Effector memory CD8-positive, alpha-beta T cell (primary cell): ENCODE measurements at places on chromosomes 1 and 21.
A peak's percentile ranks its signal among the peaks of the same experiment; 100 is the strongest.

DNA sequence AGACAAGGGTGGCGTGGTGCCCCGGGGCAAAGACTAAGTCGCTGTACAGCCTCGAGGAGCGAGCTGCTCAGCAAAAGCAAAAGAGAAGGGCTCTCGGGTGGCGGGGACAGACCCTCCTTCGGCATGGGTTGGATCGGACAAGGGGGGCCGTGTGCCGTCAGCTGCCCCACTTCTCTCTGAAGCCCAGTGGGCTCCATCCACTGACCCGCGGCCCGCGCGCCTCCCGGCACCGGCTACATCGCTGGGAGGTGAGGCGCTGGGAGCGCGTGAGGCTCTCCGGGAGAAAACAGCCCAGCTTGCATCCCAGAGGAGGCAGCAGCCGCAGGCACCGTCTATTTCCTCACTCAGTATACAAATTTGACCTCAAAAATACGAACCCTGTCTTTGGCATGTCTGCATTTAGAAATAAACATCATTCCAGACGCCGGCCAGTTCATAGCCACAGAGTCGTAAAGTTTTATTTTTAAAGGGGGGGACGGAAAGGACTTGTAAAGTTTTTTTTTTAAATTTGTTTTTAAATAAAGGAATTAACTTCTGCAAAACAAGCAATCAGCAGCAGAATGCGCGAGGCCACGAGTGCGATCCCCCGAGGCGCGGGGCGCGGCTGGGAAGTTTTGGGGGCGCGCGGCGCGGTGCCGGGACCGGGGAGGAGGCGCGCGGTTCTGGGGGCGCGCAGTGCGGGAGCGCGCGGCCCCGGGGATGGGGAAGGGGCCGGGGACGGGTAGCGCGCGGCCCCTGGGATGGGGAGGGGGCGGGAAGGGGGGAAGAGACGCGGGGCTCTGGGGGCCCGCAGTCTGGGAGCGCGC, 689 bp upstream of the GPR137B start:
- peak; percentile 29 for DNase-seq

GRCh38 chr1:85568660-85569059, 11.9 kb upstream of the CCN1 start:
- DNase-seq: no peak

GRCh38 chr21:38511662-38512243, 13.5 kb upstream of the ERG start:
- no peak for DNase-seq

DNA sequence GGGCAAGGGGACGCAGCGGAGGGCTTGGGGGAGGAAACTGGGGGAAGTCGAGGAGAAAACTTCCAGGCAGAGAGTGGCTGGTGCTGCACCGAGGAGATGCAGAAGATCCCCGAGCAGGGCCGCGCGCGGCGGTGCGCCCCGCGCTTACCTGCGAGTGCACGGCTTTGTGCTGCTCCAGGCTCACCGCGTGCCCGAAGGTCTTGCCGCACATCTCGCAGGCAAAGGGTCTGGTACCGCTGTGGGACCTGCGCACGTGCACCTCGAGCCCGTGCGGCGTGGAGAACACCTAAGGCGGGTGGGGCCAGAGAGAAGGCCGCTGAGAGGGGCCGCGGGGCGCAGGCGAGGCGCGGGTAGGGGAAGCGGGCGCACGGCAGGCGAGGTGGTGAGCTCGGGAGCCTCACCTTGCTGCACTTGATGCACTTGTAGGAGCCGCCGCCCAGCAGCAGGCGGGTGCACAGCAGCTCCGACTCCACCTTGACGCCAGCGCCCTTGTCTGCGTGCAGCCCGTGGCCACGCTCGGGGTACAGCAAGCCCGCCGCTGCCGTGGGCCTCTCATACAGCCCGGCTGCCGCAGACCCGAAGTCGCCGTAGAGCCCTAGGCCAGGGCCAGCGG, 6.4 kb downstream of the GFI1 start:
- DNase-seq: no peak

DNA sequence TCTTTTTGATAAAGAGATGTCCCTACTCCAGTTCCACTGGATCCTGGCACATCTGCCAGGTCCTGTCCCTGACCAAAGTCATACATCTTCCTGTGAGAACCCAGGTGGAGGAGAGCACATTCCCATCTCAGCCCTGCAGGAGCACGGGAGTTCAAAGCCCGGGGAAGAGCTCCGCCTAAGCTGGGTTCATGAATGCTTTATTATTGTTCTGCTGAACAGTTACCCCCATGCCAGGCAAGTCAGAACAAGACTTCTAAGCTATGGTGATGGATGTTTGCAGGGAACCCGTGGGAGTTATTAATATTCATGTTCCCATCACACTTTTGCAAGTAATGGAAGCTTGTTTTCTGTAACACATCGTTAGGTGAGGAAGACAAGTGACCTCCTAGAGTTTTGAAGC, 62.9 kb downstream of the SEC16B start:
- no peak for DNase-seq

GRCh38 chr21:32312976-32313375, 14.3 kb downstream of the MRAP start:
- DNase-seq: no peak

- DNase-seq: no peak
These were observed 282.6 kb downstream of the BARHL2 start for GRCh38 chr1:90434460-90434859.

GRCh38 chr21:22961258-22961657, 1963.0 kb downstream of the NCAM2 start:
- DNase-seq: no peak

GRCh38 chr1:201535046-201535918, 3.6 kb upstream of the NAV1 start:
- no peak for DNase-seq

GRCh38 chr1:1359664-1360468, 1.5 kb upstream of the MXRA8 start:
- no peak for DNase-seq

- no peak for DNase-seq
These were observed 146.3 kb downstream of the HLX start for GRCh38 chr1:221025501-221025900.

GRCh38 chr1:33171977-33172813, 9.6 kb downstream of the TRIM62 start:
- DNase-seq: no peak

DNA sequence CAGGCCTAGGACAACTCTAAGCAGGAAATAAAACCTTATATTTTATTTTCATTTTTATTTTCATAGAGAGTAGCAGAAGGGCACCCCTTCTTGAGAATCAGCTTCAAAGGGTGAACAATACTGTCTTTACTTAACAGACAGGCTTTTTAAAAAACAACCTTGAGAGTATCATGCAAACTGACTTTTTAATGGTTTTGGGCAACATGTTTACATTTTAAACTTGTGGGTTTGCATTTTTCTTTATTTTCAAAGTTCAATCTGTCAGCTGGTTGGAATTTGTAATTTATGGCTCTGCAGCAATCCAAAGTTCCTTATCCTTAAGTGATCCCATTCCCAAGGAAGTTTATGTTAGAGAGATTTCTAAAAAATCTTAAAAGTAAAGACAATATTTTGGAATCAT, 392.3 kb upstream of the ADAMTS5 start:
- no peak for DNase-seq

DNA sequence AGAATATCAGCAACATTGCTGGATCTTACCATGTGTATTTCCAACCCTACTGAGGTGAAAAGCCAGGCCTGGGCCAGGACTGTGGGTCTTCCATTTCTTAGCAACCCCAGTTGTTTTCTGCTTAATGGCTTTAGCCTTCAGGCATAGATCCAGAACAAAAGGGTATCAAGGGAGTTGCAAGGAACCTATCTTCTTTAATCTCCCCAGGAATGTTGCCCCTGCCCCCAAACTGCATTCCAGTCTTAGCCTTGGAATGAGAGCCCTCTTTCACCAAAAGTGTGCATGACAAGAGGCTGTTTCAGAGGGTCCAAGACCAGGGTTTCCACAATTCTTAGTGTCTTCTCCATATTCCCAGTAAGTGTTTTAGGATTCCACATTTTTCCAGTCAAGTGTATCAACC, 87.9 kb upstream of the SOX13 start:
- DNase-seq: no peak

- no peak for DNase-seq
These were observed 794 bp downstream of the KRTAP12-3 start for GRCh38 chr21:44658541-44658910.

DNA sequence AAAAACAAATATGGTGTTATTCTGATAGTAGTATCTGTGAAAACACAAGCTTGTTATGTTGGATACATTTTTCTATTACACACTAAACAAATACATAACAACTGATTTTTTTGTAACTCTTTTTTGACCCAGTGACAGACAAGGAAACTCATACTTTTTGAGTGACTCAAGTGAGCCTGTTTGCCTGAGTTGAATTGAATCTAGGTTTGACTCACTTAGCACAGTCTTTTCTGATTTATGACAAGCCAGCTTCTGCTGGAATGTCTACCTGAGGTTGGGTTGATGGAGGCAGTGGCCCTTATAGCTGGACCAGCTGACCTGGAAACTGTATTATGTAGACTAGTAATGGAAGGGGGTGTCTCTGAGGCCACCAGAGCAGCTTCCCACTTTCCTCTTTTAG, 4.2 kb upstream of the CLCA4 start:
- no peak for DNase-seq

DNA sequence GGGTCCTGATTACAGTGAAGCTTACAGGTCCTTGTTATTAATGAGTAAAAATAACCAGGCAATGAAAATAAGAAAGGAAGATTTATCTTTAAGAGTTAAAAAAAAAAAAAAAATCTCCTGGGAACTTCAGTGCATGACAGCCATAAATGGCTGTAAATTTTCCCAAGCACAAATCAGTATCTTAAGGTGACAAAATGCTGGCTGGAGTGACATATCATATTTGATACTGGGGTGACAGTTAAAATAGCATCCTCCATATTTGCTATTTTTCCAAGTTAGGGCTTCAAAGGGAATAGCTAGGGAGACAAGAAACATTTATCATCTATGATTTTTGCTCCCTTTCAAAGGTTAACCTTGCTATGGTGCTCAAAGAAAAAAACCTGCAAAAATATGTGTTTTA, 226.6 kb downstream of the PRDM2 start:
- no peak for DNase-seq

DNA sequence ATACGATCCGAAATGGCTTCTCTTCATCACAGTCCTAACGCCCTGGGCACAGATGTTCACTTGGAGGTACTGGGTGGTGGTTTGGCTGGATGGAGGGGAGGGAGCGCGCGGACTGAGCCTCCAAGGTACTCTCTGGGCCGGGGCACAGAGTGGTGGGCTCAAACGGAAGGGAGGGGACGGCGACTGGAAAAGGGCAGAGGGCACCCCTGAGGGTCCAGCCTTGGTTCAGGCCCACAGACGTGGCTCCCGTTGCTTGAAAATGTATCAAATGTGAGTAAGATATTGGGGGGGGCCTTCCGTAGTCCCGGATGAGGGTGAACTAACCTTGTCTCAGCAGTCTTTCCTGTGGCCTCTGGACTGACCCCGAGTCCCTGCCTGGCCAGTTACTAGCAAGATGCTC, 463 bp downstream of the IL12RB2 start:
- DNase-seq: no peak

DNA sequence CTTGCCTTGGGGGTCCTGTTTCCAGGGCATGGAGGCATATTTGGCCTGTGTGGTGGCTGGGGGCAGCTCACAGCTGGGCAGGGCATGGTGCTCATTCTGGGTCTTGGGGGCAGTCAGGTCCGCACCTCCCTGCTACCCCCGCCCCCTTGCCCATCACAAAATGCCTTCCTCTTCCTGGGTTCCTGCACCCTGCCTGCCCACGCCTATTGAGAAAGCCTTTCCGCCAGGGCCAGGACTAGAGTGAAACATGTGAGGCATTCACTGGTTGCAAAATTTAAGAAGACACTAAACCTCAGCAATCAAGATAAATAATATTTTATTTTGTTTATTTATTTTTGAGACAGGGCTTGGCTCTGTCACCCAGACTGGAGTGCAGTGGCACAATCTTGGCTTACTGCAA, 19.7 kb downstream of the PTAFR start:
- DNase-seq: no peak

GRCh38 chr1:111475701-111476100, 1.9 kb downstream of the C1orf162 start:
- DNase-seq: peak; percentile 17

DNA sequence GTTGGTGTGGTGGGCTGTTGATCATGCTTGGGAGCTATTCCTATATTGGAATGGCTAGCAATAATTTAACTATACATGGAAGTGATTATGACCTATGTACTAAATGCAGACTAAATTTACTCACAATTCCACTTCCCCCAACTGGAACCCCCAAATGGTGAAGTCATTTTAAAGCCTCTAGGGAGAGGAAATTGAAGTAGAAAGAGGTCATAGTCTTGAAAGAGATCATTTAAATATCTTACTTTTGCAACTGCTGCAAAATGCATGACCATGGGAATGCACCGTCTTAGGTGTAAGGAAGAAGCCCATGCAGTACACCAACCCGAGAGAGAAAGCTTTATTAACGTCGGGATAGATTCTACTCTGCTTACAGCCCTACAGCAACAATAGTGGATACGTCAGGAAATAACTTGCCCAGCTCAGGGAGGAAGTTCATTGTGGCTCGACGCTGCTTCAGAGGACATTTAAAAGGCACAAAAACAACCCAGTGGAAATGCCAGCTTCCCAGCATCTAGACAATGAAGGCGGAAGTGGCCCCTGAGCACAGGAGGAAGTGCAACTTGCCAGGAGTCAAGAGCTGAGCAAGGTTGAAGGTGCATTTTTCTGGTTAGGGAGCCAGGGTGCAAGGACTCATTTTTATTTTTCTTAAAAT, 26.5 kb downstream of the CYYR1 start:
- DNase-seq: no peak

- DNase-seq: no peak
These were observed 99.9 kb downstream of the PBX1 start for GRCh38 chr1:164658864-164659263.

- no peak for DNase-seq
These were observed 118.2 kb downstream of the DYRK1A start for GRCh38 chr21:37484535-37485474.

GRCh38 chr1:103125219-103125618, 16.9 kb upstream of the COL11A1 start:
- no peak for DNase-seq

GRCh38 chr1:224726441-224727182, 110.5 kb downstream of the CNIH3 start:
- no peak for DNase-seq

- no peak for DNase-seq
These were observed 7.2 kb upstream of the LBR start for GRCh38 chr1:225435076-225435475.

- DNase-seq: no peak
These were observed 452.9 kb upstream of the BEND5 start for GRCh38 chr1:49229555-49229954.

GRCh38 chr1:25024615-25025350, 94.7 kb upstream of the RUNX3 start:
- no peak for DNase-seq
